ENCODE measurements at places on chromosomes 7 and 10.

DNA sequence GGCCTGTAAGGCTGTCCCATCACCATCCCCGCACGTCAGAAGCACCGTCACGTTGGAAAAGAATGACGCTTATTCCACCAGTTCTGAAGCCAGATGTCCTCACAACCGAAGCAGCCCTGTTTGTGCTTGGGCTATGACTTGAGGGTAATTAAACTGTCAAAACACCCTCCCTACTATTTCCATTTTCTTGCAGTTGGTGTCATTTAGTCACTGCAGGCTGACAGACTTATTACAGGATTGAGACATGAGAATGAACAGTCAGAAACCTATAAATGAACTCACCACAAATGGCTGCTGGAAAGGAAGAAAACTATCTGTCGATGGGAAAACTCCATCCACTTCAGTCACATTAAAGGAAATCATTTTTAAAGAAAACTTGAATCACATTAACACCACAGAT lies 85.3 kb downstream of the VOPP1 start:
- DNase-seq, result no peak

- DNase-seq, result no peak
Measured at GRCh38 chr10:73167458-73167782, 388 bp downstream of the ECD start.

- DNase-seq, result no peak
Measured at GRCh38 chr7:73701357-73701995, 18.0 kb downstream of the STX1A start.

DNA sequence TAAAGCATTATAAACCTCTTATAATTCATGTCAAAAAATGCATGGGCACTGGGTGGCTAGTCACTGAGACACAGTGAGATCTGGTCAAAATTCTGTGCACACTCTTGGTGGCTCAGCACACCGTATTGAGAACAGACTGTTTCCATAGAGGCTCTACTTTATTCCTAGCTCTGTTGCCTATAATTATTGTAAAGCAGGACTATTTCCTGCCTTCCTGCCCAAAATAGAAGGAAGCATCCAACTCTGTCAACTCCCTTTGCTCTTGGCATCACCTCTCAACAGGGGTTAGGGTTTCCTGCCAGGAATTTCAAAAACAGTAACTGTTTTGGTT lies 45.1 kb downstream of the PTN start:
- no peak for DNase-seq

DNA sequence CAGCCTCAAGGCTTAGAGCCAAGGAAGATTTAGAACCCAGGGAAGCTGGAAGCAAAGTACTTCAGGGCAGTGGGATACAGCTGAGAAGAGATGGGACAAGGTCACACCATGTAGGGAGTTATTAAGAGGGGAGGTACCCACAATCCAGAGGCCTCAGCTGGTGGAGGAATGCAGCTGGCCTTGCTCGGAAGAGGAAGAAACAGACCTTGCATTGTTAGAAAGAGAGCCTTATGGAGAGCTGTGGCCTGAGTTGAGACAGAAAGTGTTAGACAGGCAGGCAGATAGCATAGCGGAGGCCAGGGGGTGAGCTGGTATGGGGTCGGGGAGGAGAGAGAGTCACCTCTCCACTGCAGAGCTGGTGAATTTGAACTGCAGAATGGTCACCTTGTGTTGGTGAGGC lies 173.1 kb downstream of the JCAD start:
- DNase-seq, result no peak

DNA sequence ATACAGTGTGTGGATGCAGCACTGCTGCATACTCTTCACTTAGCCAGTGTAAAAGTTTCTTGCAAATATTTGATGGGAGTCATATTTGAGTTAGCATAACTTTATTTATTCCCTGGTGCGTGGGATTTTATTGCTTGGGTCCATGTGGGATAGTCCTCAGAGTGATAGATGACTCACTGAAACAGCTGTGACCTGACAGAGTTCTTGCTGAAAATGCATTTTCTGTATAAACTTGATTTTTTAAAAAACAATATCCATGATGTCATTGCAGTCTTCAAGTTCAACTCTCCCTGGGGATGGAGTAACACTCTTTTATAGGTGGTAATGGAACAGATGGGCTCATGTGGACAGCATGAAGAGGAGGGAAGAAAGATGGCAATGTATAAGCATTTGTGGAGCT lies 310.0 kb downstream of the PPP1R3A start:
- DNase-seq, result no peak

- no peak for DNase-seq
Measured at GRCh38 chr7:131026297-131027000, 292.4 kb upstream of the KLF14 start.

- no peak for DNase-seq
Measured at GRCh38 chr10:58955615-58956014, 220.8 kb upstream of the PHYHIPL start.

Measured in stomach (tissue), 19 donors.